Heart right ventricle (tissue), 16 donors: ENCODE measurements at places on chromosomes 12 and 14. TPM values are rescaled to one million over a fixed set of nuclear protein-coding genes. Genes with fewer than 3 reads are reported as not detected.

Gene CAPZA3
- not detected for polyA plus RNA-seq

- DNase-seq: peak; percentile 42
Measured at GRCh38 chr12:94615260-94616181, 34.8 kb downstream of the TMCC3 start.

- DNase-seq: no peak
Measured at GRCh38 chr12:27936196-27936595, 36.3 kb downstream of the PTHLH start.

DNA sequence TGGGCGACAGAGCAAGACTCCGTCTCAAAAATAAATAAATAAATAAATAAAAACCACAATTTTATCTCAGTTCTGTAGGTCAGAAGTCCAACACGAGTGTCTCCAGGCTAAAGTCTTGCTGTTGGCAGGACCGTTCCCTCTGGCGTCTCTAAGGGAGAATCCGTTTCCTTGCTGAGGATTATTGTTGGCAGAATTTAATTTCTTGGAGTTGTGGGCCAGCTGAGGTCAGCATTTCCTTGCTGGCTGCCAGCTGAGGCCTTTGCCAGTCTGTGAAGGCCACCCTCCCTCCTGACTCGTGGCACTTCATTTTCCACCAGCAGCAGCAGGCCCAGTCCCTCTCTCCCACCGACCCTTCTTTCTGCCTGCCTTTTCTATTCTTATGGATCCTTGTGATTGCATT is 17.2 kb downstream of the PSMC1 start:
- no peak for DNase-seq

DNA sequence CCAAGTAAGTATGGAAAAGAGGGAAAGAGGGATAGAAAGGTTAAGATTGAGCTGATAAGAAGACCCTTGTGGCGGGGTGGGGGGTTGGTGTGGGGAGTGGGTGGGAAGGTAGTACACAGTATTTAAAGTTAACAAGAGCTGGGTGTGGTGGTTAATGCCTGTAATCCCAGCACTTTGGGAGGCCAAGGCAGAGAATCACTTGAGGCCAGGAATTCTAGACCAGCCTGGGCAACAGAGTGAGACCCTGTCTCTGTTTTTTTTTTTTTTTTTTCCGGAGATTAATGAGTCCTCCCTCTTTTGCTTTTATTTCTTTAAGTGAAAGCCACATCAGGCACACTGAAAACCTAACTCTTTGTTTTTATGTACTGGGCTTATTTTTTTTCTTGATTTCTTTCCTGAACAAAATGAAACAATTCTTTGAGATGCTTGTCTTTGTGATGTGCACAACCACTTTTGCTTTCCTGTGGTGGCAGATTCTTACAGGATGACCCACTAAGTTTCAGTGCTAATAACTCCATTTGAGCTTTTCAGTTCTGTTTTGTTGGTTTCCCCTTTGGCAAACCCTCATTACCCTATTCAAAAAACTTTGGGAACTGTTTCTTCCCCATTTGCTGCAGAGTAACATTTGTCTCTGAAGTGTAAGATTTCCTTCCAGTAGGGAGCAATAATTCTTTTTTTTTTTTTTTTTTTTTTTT is 54.8 kb downstream of the WNK1 start:
- no peak for DNase-seq

- no peak for DNase-seq
Measured at GRCh38 chr12:41724216-41724615, 420.5 kb downstream of the GXYLT1 start.

- no peak for DNase-seq
Measured at GRCh38 chr14:22882529-22883172, 371 bp upstream of the REM2 start.

- no peak for DNase-seq
Measured at GRCh38 chr12:3280967-3281366, 203.8 kb downstream of the TSPAN9 start.

- no peak for DNase-seq
Measured at GRCh38 chr14:24681056-24681455, 47.1 kb upstream of the GZMB start.

DNA sequence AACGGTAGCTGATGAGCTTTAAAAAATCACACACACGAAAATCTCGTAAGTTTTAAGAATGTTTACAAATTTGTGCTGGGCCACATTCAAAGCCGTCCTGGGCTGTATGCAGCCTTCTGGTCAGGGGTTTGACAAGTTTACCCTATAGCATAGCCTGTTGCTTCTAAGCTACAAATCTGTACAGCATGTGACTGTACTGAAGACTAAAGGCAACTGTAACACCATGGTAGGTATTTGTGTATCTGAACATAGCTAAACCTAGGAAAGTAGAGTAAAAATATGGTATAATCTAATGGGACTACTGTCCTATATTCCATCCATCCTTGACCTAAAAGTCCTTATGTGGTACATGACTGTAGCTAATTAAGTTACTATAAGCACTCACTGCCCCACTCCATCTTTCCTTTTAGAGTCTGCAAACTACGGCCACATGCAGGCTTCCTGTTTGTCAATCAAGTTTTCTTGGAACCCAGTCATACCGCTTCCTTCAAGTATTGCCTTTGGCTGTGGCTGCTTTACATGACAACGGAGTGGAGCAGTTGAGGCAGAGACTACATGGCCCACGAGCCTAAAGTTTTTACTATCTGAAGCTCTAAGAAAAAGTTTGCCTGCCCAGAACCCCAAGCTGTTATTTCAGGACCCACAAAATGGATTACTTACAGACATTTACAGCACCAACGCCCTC is 18.5 kb downstream of the KRT7 start:
- DNase-seq: no peak

GRCh38 chr12:63037746-63038712 is 103.1 kb upstream of the PPM1H start:
- no peak for DNase-seq

Gene SLC6A12
- 0.14 TPM for polyA plus RNA-seq

Gene CBLN3
- polyA plus RNA-seq: 1.0 TPM

- DNase-seq: no peak
Measured at GRCh38 chr14:90446405-90446804, 49.6 kb downstream of the CALM1 start.

GRCh38 chr12:22272335-22273151 is 62.0 kb downstream of the ST8SIA1 start:
- DNase-seq: no peak

Gene RTRAF
- 178 TPM for polyA plus RNA-seq

Gene SCN8A
- 0.07 TPM for polyA plus RNA-seq

Gene WNT5B
- polyA plus RNA-seq: 2.4 TPM

Gene PGF
- polyA plus RNA-seq: 6.8 TPM

GRCh38 chr12:13044906-13045299 is 722 bp downstream of the FAM234B start:
- DNase-seq: no peak

DNA sequence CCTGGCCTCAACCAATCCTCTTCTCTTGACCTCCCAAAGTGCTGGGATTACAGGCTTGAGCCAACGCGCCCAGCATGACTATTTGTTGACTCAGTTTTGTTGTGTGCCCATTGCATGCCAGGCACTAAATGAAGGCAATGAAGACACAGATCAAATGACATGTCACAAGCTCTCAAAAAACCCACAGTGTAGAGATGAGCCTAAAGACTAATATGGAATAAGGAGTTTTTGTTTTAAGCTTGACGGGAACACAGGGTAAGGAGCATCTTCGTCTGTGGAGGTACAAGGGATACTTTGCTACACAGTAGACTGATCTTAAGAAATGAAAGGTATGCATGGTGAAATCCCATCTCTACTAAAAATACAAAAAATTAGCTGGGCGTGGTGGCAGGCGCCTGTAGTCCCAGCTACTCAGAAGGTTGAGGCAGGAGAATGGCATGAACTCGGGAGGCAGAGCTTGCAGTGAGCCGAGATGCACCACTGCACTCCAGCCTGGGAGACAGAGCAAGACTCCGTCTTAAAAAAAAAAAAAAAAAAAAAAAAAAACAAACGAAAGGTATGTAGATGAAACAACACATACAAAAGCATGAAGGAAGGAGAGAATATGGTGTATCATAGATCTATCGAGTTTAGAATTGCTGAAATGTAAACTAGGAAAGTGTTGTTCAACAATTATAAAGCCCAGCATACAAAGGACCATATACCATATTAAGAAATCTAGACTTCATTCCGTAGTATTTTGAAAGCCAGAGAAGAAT is 122.1 kb upstream of the PTPRB start:
- DNase-seq: no peak

GRCh38 chr14:104545942-104546501 is 33.5 kb upstream of the C14orf180 start:
- DNase-seq: no peak

Gene MANSC1
- polyA plus RNA-seq: 4.7 TPM

DNA sequence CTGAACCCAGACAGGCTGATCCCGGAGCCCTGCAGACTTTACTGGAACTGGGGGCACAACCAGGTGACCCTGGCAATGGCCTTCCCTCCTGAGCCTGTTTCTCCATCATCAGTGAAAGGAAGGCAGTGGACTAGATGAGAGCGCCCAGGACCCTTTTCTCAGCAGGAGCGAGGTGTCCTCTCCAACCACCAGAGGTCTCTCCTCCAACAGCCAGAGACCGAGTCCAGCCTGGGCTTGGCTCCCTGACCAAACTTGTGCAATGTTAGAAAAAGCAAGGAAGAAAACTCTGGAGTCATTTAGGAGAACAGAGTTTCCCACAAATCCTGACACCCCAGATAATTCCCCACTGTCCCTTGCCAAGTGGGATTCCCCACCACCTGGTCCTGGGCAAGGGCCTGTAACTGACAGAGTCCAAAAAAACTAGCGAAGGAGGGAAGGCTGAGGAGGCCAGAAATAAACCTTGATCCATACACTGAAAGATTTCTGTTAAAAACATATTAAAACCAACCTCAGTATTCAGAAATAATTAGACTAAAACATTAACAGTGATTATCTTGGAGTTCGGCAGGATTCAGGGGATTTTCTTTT is 9.0 kb downstream of the RPS6KL1 start:
- peak; percentile 82 for DNase-seq

DNA sequence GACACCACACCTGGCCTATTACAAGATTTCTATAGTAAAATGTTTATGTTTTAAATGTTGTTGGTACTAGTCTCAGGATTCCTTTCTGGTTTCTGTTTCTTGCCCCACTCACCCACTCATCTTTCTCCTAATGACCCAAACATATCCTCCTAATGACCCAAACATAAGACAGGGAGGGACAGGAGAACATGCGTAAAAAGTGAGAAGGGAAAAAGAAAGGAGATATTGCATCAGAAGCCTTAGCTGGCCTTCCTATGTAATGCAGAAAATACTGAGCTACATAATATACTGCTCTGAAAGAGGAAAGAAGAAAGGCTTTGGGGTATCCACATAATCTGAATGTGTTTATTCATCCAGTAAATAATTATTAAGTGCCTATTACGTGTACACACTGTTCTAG is 104.6 kb upstream of the GPHB5 start:
- no peak for DNase-seq

Gene AKAP3
- polyA plus RNA-seq: 0.93 TPM

Gene KIF5A
- polyA plus RNA-seq: 0.06 TPM

DNA sequence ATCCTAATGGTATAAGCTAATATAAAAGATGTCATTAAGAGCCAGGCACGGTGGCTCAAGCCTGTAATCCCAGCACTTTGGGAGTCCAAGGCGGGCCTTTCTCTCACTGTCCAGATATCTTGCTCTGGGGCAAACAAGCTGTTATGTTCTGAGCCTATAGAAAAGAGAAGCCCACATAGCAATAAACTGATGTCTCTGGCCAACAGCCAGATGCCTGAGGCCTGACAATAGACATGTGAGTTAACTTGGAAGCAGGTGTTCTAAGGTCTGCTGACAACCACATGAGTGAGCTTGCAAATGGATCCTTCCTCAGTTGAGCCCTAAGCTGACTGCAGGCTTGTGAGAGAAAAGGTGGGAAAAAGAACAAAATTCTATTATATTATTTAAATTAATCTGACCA is 25.0 kb downstream of the YAF2 start:
- no peak for DNase-seq

Gene PLD4
- 0.07 TPM for polyA plus RNA-seq

Gene ADAMTS20
- polyA plus RNA-seq: not detected

DNA sequence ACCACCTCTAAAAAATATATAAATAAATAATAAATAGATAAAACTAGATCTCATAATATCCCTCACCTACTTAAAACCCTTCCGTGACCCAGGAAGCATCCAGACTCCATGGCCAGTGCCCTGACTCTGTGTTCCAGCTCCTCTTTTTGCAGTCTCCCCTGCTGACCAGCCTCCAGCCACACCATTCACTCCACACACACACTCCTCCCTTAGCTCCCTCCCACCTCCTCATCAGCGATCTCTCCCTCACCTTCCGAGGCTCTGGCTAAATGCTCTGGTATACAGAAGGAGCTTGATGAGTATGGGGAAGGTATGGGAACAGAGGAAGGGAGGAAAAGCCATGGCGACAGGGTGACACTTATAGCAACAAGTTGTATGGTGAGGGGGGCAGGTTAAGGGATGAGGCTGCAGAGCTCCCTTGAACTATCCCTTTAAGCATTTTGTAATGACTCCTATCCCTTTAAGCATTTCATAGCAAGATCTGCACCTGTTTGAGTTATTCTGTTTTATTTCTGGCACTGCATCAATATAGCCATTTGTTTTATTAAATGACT is 26.1 kb upstream of the EIF4B start:
- DNase-seq: no peak

Gene PXMP2
- polyA plus RNA-seq: 17.7 TPM

DNA sequence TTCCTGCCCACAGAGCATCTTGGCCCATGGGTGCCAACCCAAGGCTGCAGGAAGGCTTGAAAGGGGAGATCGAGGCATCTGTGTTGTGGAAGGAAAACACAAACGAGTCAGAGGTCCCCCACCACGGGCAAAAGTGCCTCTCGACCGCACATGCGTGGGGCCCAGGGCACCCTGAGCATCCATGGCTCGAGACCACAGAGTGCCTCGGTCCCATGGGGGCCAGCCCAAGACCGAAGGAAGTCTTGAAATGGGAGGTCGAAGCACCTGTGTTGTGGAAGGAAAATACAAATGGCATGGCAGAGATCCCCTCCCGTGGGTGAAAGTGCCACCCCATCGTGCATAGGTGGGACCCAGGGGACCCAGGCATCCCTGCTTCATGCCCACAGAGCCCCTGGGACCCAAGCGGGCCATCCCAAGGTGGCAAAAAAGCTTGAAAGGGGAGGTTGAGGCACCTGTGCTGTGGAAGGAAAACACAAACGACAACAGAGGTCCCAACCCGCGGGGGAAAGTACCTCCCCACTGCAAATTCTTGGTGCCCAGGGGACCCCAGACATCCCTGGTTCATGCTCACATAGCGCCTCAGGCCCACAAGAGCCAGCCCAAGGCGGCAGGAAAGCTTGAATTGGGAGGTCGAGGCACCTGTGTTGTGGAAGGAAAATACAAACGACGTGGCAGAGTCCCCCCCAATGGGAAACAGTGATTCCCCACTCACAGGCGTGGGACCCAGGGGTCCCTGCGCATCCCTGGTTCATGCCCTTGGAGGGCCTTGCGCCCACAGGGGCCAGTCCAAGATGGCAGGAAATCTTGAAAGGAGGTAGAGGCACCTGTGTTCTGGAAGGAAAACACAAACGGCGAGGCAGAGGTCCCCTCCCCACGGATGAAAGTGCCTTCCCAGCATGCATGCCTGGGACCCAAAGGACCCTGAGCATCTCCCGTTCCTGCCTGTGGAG is 373.0 kb downstream of the ALG10 start:
- DNase-seq: peak; percentile 1
